ENCODE measurements at places on chromosomes 6 and 20.

DNA sequence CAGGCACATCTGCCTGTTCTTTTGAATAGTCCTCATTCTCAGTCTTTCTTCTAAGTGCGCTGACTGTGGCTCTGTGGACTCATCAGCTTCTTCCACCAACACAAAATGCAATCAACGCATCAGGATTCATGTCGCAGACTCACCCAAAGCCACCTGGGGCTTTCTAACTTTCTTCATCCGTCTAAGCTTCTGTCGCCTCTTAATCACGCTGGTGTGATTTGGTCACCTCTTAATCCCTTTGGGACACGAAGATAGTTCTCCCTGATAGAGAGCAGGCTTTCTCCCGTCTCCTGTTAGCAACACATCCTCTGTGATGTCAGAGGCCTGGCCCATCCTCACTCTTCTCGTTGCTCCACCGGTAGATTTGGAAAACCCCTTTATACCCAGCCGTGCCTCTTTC lies 78.0 kb upstream of the FOXQ1 start:
- DNase-seq, result no peak

GRCh38 chr6:157267654-157268053 lies 55.7 kb downstream of the TMEM242 start:
- DNase-seq, result no peak

DNA sequence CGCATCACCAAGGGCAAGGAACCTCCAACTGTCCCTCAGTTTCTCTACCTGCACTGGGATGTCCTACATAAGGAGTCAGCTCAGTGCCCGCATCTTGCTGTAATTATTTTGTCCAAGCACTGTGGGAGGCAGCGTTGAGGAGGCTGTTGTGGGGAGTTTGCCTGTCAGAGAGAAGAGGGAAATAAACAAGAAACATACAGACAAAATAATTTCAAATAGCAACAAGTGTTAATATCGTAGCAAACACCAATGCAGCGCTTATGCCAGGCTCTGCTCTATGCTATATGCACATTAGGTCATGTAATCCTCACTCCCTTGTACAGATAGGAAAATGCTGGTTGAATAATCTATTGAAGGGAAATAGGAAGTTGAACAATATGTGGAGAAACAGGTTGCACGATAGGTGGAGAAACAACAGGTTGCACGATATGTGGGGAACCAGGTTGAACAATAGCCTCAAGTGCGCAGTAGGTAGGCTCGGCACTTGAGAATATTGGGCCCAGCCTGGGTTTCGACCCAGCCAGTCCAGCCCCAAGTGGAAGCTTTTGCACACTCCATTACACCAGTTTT lies 91.2 kb upstream of the SIRPA start:
- no peak for DNase-seq

GRCh38 chr20:24309596-24309995 lies 159.8 kb upstream of the SYNDIG1 start:
- no peak for DNase-seq

- no peak for DNase-seq
Measured at GRCh38 chr6:33028220-33028849, 18.9 kb upstream of the HLA-DOA start.

DNA sequence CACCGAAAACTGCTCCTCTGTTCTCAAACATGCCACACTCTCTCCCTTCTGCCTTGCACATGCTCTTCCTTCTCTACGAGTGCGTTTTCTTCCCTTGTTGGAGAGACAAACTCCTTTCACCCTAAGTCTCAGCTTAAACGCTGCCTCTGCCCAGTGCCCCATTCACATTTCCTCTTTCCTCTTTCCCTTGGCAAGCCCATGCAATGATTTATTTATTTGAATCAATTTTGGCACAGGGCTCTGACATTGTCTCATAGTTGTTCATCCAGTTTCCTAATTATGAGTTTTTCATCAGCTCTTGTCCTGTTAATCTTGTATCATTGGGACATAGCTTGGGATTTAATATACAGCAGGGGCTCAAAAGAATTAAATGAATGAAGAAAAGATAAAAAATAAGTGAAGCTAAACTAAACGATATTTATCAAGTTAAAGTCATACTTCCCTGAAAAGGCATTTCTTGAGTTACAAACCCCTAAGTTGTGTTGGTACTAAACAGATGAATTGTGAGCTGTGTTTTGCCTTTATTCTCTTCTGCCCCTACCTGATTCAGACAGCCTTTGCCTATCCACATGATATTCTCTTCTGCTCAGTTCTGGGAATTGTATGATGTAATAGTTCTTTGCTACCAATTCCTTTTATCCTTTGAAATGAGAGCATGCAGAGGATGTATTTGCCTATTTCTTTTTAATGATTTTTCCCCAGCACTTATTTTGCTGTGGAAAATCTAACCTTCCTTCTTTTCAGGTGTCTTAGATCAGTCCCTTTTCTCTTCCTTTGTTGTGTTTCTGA lies 704.4 kb downstream of the UTRN start:
- no peak for DNase-seq

GRCh38 chr6:34486106-34486740 lies 20.3 kb downstream of the PACSIN1 start:
- no peak for DNase-seq

DNA sequence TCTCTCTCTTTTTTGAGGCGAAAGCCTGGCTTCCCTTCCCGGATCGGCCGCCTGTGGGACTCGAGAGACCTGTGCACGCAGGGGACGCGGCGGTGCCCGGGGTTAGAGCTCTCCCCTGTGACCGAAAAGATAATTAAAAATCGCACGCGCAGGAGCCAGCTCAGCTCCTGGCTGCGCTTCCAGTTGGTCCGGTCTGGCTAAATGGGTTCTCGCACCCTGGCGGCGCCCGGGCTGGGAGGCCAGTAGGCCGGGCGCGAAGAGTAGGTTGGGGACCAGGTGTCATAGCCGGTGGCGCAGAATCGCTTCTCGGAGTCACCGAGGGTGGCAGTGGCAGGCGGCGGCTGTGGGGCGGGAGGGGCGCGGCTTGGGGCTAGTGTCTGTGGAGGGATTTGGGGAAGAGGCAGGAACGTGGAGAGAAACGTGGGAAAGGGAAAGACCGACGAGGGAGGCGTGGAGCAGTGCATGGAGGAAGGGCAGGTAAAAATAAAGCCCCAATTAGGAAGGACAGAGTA lies 41.9 kb upstream of the SUPT3H start:
- peak; percentile 19 for DNase-seq

GRCh38 chr20:8602389-8603116 lies 466.3 kb upstream of the PLCB4 start:
- no peak for DNase-seq

Data from stimulated activated CD8-positive, alpha-beta memory T cell treated with anti-CD3 and anti-CD28 coated beads, Interleukin-4, amount 100 ng/mL, for 1 hour (primary cell).